ENCODE measurements at places on chromosomes 6 and 20.

GRCh38 chr20:51688600-51689244 is 79.5 kb downstream of the ATP9A start:
- H3K4me1 ChIP-seq, result no peaks in the 10 kb centered on the region
- no peak for DNase-seq
- H3K36me3 ChIP-seq, result peaks cover 7% of the 10 kb centered on the region
- H3K27ac ChIP-seq, result no peak overlapping the region

GRCh38 chr6:5547556-5547955 is 286.2 kb downstream of the FARS2 start:
- DNase-seq, result no peak
- peaks cover 2% of the 10 kb centered on the region for H3K36me3 ChIP-seq
- no peaks in the 10 kb centered on the region for H3K4me1 ChIP-seq
- H3K27me3 ChIP-seq, result no peaks in the 10 kb centered on the region
- no peak overlapping the region for H3K27ac ChIP-seq
- no peak overlapping the region for H3K4me3 ChIP-seq

GRCh38 chr6:156795825-156796224 is 18.6 kb downstream of the ARID1B start:
- no peak overlapping the region for H3K4me3 ChIP-seq
- no peak for DNase-seq
- peaks cover 1% of the 10 kb centered on the region for H3K4me1 ChIP-seq
- H3K27me3 ChIP-seq, result no peaks in the 10 kb centered on the region
- H3K27ac ChIP-seq, result no peak overlapping the region

- H3K27ac ChIP-seq, result no peak overlapping the region
- peaks cover 2% of the 10 kb centered on the region for H3K27me3 ChIP-seq
- H3K4me3 ChIP-seq, result no peak overlapping the region
- no peaks in the 10 kb centered on the region for H3K36me3 ChIP-seq
Observed at GRCh38 chr6:14573267-14573666, 455.7 kb downstream of the CD83 start.
